ENCODE measurements at places on chromosomes 2 and 18.

- DNase-seq: no peak
These were observed 20.5 kb downstream of the DAPL1 start for GRCh38 chr2:158815658-158816057.

DNA sequence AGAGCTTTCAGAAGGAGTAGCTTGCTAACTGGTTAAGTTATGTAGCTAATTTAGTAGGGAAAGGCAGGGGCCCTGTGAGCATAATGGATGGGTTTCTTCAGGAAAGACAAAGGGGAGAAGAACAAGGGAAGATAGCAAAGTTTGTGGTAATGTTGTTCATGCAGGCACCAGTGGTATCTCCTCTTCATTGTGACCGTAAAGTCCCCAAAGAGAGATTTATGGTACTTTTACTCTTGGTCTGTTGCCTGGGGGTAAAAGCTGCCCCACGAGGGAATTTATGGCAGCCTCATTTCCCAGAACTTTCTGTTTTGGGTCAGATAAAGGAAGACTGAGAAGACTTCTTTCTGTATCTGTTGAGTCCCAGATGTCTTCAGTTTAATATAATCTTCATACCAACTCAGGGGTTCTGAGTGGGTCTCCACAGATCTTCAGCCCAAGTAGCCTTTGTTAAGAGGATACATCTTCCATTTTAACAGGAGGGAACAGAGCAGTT, 27.5 kb downstream of the MALT1 start:
- no peak for DNase-seq

DNA sequence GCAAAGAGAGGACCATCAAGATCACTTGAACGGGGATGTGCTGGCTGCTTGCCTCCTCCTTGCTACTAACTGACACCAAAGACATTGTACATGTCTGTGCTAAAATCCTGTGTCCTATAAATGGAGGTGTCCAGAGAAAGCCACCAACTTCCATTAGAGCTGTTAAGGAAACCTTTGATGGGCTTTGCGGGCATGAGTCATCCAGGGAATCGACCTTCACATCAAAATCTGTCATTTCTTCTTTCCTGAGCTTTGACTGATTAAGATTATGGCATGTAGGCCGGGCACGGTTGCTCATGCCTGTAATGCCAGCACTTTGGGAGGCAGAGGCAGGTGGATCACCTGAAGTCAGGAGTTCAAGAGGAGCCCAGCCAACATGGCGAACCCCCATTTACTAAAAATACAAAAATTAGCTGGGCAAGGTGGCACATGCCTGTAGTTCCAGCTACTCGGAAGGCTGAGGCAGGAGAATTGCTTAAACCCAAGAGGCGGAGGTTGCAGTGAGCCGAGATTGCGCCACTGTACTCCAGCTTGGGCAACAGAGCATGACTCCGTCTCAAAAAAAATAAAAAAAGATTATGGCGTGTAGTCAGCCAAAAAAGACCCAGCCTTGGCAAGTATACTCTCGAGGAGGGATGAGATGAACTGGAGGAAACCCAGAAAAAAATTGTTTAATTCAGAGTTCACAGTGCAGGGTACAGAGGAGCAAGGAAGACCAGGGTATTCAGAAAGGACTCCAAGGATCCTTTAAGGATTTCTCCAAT, 115.8 kb downstream of the CABLES1 start:
- DNase-seq: no peak

GRCh38 chr2:37499113-37499512, 154.7 kb downstream of the QPCT start:
- no peak for DNase-seq

GRCh38 chr2:38113981-38114708, 38.2 kb upstream of the CYP1B1 start:
- DNase-seq: no peak

- DNase-seq: no peak
These were observed 283.5 kb downstream of the CCDC178 start for GRCh38 chr18:33156906-33157470.

DNA sequence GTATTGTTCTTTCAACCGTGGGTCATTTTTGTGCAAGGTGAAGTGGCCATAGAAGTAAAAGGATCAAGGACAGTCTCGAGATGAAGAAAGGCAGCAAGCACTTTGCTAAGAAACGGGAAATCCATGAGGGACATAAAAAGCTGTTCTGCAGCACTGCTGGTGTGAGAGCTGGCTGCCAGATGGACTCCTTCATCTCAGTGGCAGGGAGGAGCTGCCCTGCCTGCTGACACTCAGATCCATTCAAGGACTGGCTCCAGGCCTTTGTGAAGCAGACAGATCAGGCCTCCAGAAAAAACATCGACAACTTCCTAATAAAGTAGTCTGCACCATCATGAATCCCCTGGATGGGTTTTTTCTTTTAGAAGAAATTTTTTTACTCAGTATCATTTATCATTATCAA, 29.5 kb downstream of the RMC1 start:
- no peak for DNase-seq
